Stimulated activated CD8-positive, alpha-beta memory T cell treated with anti-CD3 and anti-CD28 coated beads, Interleukin-4, amount 100 ng/mL, for 1 hour (primary cell): ENCODE measurements at places on chromosomes 4 and X.

DNA sequence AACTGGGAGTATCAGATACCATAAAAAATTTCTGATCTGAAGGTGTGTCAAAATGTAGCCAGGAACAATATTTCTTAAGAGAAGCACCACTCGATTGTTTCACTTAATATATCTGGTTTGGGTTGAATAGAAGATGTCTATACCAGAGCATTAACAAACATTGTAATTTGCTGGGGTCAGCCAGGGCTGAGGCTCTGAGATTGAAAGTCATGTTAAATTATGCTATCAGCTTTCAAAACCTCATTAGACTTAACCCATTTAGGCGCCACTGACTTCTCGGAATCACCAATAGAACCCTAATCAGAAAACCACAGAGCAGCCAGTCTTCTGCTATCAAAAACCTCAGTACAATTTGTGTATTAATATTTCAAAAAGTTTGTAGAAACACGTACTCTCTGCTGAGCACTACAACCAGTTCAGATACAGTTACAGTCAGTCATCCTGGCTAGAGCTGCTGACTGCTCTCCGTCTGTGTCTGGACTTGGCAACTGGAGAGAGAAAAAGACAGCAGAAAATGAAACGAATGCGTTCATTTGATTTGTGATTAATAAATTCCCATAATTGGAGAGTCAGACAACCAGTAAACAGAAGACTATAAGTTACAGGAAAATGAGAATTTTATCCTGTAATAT lies 848.6 kb upstream of the PABPC4L start:
- no peak for DNase-seq

DNA sequence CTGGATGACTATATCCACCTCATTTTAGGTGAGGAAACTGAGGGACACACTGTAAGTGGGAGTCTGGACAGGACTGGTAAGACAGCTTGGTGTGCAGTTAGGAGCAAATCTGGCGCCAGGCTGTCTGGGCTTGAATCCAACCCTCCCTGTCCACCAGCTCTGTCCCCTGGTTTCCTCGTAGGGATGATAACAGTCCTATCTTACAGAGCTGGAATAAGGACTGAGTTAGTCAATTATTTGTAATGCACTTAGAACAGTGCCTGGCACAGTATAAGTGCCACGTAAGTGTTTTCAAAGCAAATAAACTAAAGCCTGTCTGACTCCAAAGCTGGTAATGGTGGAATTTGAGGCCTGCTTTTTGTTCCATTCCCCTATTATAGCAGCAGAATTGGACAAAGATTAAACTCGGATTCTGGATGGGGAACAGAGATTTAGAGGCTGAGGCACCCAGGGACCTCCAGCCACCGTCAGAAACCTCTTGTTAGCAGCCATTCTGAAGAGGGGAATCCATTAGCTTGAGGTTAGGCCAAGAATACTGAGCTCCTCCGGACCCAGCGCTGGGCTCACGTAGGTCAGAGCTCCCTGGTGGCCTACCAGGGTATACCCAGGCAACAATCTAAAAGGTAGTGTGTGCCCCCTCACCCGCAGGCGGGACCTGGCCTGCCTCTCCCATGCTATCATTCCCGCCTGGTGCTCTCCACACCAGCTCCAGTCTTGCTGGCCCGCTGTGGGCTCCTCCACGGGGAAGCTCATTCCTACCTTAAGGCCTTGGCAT lies 102.1 kb downstream of the UCHL1 start:
- DNase-seq = no peak

DNA sequence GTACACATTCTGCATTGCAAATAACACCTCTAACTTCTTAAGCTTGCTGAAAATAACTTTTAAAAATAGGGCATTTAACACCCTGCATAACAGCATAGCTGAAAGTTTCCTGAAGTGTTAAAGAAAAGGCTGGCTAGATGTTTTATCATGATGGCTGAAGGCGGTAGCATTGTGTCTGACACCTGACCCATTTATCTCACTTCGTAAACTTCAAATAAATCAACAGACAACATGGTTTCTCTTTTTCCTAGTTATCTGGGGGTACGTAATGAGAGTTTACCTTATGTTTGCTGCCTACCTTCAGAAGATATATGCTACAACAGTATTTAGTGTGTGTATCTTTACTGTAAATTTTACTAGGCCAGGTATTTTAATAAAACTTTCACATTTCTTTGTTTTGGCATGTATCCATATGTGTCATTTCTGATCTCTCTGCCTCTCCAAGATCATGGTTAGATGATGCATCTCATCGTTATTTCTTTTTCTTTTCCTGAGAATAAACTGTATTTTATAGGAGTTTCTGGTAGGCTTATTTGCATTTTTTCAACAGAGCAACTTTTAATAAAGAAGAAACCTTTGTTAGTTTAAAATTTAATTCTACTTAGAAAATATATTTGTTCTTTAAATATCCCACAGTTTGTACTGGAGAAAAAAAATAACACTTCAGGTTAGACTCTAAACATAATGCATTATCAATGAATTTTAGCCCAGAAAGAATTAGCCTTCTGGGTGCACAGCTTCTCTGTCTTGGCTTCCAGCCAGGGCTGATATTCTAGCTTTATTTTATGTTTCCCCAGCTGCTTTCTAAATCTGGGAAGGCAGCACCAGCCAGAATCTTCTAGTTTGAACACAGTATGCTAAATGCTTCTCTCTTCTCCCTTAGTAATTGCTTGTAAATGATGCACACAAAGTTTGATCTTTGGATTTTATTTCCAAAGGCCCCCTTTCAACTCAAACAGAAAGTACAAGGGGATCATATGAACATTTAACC lies 2.9 kb downstream of the NDST4 start:
- no peak for DNase-seq

DNA sequence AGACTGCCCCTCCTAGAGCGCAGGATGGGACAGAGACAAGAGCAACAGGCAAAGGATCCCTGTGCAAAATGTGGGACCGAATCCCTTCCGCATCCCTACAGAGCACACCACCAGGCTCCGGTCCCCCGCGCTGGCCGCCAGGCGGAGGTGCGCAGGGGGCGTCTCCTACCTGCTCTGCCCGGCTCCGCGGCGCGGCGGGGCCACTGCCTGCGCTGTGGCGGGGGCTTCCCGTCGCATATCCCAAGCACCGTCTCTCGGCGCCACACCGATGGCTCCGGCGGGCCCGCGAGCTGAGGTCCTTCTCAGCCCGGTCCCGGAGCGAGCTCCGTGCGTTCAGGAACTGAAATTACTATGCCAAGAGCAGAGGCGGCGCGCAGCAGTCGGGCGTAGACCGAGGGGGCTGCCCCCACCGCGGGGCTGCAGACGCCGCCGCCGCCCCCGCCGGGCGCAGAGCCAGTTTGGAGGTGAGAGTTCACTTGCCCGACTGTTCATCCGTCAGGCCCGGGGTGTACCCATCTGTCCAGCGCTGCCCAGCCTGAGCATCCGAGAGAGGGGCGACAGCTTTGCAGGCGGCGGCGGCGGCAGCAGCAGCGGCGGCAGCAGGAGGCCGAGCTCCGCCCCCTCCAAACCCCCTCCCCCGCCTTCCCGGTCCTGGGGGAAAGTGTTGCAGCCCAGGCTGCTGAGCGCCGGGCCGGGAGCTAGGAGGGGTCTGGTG lies at the start of gene GPRIN3:
Gene GPRIN3 (minus strand): TSS at position 355 of the 715 bp plus-strand sequence. CDS start 57,690 bp downstream, outside the sequence.
- no peak for DNase-seq

GRCh38 chrX:84165711-84166110 lies 22.3 kb downstream of the RPS6KA6 start:
- DNase-seq = no peak
